Testis (tissue), 5 donors: ENCODE measurements at places on chromosomes 5 and 9. TPM values are rescaled to one million over a fixed set of nuclear protein-coding genes. Genes with fewer than 3 reads are reported as not detected.

The FAM151B gene
- 2.8 TPM for polyA plus RNA-seq

The RPL35 gene
- polyA plus RNA-seq, result 1,119 TPM

The GPR21 gene
- not detected for polyA plus RNA-seq

The DIMT1 gene
- polyA plus RNA-seq, result 20.3 TPM

DNA sequence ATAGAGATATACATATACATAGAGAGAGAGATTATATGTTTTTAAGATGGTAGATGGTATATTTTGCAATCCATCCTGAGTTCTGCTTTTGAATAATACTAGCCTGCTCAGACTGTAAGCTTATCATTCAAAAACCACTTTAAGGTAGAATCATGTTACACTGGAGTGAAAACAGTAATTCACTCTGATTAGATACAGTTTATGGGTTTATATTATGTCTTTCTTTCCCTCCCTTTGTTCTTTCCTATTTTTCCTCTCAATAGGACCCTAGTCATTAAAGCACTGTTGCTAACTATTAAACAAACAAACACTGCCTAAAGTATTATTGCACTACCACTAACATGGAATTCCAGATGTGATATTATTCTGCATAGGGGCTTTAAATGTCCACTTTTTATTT, 202.0 kb downstream of the ADAMTSL1 start:
- DNase-seq, result no peak

GRCh38 chr9:69831611-69832010, 11.0 kb downstream of the CFAP95 start:
- no peak for DNase-seq

DNA sequence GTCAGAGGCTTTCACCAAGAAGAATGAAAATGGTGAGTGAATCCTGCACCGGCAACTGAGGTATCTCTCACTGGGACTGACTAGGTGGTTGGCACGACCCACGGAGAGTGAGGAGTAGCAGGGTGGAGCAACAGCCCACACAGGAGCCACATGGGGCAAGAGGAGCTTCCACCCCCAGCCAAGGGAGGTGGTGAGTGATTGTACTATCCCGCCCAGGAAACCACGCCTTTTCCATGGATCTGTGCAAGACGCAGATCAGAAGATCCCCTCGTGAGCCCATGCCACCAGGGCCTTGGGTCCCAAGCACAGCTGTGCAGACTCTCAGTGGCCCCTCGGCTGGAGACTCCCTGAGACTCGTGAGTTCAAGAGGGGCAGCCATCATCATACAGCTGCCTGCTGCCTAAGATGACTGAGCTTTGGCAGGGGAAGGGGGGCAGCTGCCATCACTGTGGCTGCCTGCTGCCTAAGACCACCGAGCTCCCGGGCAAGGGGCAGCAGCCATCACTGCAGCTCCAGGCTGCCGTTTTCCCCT, 229.5 kb downstream of the AP3B1 start:
- no peak for DNase-seq
